ENCODE measurements at places on chromosomes 2 and 18.
A peak's percentile ranks its signal among the peaks of the same experiment; 100 is the strongest.

DNA sequence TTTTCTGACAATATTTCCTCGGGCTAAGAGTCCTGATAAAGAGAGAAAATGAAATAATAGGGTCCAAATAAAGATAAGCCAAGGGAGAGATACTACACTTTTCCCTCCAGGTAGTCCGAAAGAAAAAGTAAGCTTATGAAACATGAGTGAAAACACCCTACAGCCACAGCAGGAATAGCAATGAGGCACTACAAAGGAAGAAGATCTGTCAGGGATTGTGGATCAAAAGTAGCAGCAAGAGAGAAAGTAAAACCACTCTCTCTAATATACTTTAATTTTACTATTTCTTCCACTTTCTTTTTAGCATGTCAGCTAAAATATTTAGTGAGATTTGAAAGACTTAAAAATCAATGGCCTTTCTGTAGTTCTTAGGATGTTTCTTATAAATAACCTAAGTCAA is 1601.8 kb downstream of the LRP1B start:
- no peak for DNase-seq

- DNase-seq: peak; percentile 13
Measured at GRCh38 chr2:227717687-227718567, at the start of gene SLC19A3. TSS of gene SLC19A3 (minus strand) at chr2:227718028. CDS start at chr2:227702318, 15,710 bp downstream.

GRCh38 chr2:133062931-133063665 is 393.1 kb upstream of the LYPD1 start:
- DNase-seq: no peak

- DNase-seq: no peak
Measured at GRCh38 chr2:208978946-208979345, 444.9 kb upstream of the MAP2 start.

- no peak for DNase-seq
Measured at GRCh38 chr2:21658907-21659477, 535.2 kb downstream of the TDRD15 start.

GRCh38 chr18:4134700-4135099 is 320.4 kb downstream of the DLGAP1 start:
- DNase-seq: no peak

DNA sequence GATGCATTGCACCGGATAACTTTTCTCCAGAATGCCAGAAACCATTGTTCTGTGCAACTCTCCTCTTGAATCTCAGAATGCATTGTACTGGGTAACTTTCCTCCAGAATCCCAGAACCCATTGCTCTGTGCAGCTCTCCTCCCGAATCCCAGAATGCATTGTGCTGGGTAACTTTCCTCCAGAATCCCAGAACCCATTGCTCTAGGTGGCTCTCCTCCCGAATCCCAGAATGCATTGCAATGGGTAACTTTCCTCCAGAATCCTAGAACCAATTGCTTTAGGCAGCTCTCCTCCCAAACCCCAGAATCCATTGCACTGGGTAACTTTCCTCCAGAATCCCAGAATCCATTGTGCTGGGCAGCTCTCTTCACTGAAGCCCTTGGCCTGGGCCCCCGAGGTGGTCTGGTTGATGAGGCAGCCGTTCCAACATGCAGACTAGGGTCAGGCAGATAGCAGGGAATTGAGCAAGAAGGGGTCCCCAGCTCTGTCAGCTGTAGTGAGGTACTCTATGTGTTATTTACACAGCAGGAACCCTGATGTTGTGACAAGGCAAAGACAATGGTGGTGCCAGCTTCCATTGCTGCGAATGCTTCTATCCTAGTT is 9.4 kb downstream of the FOSL2 start:
- DNase-seq: no peak

- no peak for DNase-seq
Measured at GRCh38 chr18:24805156-24805555, 344.7 kb downstream of the HRH4 start.

DNA sequence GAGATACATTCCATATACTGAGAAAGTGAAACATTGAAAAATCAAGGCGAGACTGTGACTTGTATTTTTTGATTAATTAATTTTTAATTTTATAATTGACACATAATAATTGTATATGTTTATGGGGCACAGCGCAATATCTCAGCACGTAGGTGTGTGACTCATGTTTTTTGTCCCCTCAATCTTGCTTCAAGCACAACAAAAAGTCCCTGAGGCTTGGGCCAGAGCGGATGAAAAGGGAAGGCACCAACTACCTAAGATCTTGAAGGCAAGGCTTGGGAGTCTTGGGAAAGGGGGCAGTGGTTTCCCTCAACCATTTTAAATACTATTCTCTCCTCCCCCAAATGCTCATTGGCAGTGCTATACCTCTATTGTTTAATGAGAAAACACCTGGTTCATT is 9.9 kb downstream of the SGPP2 start:
- DNase-seq: no peak

DNA sequence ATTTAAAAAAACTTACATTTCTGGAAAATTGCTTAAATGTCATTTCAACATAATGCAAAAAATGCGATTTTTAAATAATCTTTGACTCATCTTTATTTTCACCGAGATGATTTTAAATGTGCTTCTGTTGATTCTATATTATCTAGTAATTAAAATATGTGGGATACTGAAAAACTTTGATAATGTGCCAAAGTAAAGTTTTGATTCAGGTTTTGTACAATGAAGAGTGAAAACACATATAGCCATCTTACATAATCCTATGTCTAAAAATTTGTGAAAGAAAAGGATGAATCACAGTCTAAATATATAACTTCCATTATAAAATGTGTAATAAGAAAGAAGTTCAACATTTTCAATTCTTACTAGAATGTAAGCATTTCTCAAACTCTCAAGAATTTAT is 204.3 kb upstream of the ZC3H15 start:
- no peak for DNase-seq

Data from common myeloid progenitor, CD34-positive (primary cell).